ENCODE measurements at places on chromosomes 2 and 18.
A peak's percentile ranks its signal among the peaks of the same experiment; 100 is the strongest.

DNA sequence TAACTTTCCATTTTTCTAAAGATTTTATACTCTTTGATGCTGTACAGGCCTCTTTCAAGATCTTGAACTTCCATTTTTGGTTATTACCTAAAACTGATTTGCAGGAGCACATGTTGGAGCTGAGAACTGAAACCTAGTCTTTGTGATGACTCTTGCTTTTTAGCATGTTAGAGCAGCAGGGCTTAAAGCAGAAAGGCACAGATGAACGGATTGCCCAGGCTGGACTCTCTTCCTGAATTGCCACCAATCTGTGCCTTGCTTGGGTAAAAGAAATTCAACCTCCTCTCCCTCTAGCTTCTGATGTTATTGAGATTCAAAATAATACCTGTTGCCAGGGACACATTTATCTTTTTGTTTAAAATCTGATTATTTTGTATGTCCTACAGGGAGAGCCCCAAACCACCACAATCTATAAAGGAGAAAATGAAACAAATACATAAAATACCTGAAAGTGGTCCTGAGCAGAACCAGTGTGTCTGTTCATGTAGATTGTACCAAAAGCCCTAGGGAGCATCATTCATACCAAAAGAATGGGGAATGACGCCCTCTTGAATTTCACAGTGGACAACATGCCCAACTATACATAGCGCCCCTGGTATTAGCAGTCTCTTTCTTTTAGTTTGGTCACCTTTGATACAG lies 277.0 kb upstream of the MAP2 start:
- no peak for DNase-seq

GRCh38 chr18:56089612-56090258 lies 501.7 kb upstream of the TCF4 start:
- no peak for DNase-seq

- DNase-seq, result no peak
Measured at GRCh38 chr2:112829961-112830681, 6.5 kb downstream of the IL1B start.

DNA sequence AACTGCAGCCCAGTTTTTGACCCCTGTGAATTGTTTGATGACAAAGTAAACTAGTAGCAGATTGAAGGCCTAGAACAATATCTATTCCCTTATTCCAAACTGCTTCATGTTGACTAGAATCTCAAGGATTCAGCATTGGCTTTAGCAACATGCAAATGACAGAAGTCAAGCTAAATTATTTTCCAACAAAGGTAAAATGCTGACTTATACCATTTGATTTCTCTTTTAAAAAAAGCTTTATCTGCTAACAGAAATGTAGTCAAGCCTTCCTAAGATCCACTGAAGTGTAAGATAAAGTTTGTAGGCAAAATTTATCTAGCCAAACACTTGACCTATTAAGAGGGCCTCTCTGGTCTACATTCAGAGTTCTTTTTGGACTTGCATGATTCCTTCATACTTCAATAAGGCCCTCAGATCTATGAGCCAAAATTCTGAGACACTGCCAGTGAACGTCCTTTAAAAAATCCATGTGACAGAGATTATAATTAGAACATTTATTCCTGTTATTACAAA lies 9.5 kb upstream of the CYBRD1 start:
- no peak for DNase-seq

DNA sequence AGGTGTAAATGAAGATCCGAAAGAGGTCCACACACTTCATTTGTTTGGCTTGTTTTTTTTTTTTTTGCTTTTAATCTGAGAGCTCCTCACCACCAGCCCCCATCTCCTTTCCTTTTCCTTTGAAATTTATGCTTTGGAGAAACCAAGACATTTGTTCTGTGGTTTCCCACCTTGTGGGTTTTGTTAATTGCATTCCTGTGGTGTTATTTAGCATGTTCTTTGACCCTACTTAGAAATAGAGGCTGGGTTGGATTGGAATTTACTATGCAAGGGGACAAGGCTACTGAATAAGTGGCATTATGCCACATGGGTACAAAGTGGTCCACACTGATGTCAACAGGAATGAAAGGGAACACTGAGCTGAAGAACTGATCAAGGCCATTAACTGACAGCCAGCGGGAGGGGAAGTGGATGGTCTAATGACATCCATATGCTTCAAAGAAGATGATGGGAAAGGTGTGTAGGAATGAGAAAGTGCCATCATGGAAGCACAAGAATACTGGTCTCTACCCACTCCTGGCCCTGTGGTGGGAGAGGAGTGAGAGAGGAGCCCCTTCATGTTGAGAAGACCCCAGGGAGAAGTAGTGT lies 8.9 kb downstream of the CCL20 start:
- peak; percentile 29 for DNase-seq

DNA sequence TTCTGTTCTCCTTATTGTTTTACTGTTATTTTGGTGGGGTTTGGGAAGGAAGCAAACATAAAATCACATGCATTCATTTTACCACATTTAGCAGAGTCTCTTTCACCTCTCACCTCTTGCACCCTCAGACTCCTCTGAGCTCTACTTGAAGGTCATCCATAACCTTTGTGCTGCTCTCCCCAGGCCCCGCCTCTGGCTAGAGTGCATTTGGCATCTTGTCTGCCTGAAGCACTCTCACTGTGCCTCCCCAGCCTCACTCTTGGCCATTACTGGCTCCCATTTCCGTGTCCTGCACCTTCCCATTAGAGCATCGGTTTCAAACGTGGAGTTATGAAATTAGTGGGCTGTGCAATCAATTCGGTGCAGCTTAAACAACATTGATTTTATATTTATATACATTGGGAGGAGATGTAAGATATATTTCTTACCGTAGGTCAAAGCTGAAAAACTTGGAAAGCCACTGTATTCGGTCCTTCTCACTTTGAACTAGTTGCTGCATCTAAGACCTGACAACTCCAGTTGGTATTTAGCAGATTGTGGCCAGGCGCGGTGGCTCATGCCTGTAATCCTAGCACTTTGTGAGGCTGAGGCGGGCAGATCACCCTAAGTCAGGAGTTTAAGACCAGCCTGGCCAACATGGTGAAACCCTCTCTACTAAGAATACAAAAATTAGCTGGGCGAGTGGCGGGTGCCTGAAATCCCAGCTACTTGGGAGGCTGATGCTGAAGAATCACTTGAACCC lies 6.9 kb upstream of the ZFAND2B start:
- no peak for DNase-seq

- no peak for DNase-seq
Measured at GRCh38 chr18:34704823-34705222, 5.3 kb upstream of the DTNA start.
